ENCODE measurements at places on chromosomes 11 and 22. TPM values are rescaled to one million over a fixed set of nuclear protein-coding genes. Genes with fewer than 3 reads are reported as not detected.

The CCDC87 gene
- total RNA-seq, result 0.32 TPM

The FOLR3 gene
- not detected for total RNA-seq

The SAA2 gene
- total RNA-seq, result 0.30 TPM

The CNIH2 gene
- 0.37 TPM for total RNA-seq

The HBE1 gene
- total RNA-seq, result 0.23 TPM

The MAPK8IP1 gene
- total RNA-seq, result 3.6 TPM

The ISX gene
- not detected for total RNA-seq

The ELF5 gene
- not detected for total RNA-seq

The KCNQ1 gene
- total RNA-seq, result not detected

Measured in smooth muscle cell of the umbilical artery (primary cell).